CMK (cell line): ENCODE measurements at places on chromosomes 4 and X.

- no peak for DNase-seq
These were observed 58.0 kb upstream of the FMR1 start for GRCh38 chrX:147853701-147854100.

GRCh38 chr4:114811564-114812301 lies 213.1 kb downstream of the UGT8 start:
- no peak for DNase-seq

DNA sequence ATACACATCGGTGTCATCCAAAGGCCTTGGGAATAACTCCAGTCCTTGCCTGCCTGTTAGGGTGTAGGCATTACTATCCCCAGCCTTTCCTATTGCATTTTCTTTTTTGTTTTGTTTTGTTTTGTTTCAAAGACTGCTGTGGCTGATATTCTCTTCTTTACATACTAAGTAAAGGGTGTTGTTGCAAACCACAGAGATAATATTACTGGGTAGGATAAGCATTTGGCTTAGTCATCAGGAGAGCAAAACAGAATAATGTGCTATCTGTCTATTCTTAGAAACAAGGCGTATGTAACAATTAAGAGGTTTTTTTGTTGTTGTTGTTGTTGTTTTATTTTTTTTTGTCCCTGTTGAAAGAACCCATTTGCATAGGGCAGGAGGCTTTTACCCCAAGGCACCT lies 41.8 kb downstream of the UGT2B28 start:
- no peak for DNase-seq

GRCh38 chr4:127586922-127587571 lies 45.7 kb upstream of the INTU start:
- DNase-seq = peak; percentile 12

DNA sequence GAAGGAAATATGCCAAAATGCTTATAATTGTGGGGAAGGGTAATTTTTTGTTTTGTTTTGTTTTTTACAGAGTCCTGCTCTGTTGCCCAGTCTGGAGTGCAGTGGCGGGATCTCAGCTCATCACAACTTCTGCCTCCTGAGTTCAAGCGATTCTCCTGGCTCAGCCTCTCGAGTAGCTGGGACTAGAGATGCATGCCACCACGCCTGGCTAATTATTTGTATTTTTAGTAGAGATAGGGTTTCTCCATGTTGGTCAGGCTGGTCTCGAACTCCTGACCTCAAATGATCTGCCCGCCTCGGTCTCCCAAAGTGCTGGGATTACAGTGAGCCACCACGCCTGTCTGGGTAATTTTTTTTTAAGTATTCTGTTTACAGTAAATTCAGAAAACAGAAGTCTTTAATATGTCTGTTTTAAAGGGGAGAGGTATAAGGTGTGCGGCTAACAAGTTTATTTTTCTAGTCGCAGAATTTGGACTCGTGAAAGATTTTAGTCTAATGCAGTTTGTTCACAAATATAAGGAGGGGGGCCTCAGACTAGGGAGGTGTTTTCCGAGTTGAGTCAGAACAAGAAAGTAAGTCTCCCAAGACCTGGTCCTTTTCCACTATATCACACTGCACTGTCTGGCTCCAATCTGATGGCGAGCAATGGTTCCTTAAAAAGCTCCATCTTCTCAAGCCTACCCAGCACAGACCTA lies 1.5 kb downstream of the ACSL1 start:
- no peak for DNase-seq

GRCh38 chr4:113539408-113539807 lies 222.1 kb downstream of the CAMK2D start:
- no peak for DNase-seq
